ENCODE measurements at places on chromosomes 5 and 9. TPM values are rescaled to one million over a fixed set of nuclear protein-coding genes. Genes with fewer than 3 reads are reported as not detected.
A peak's percentile ranks its signal among the peaks of the same experiment; 100 is the strongest.

- DNase-seq = no peak
Observed at GRCh38 chr5:73399775-73400174, 48.8 kb downstream of the FOXD1 start.

GRCh38 chr9:107249131-107249533 is 33.9 kb upstream of the RAD23B start:
- no peak for DNase-seq

- DNase-seq = no peak
Observed at GRCh38 chr9:31996331-31996730, 388.1 kb upstream of the ACO1 start.

DNA sequence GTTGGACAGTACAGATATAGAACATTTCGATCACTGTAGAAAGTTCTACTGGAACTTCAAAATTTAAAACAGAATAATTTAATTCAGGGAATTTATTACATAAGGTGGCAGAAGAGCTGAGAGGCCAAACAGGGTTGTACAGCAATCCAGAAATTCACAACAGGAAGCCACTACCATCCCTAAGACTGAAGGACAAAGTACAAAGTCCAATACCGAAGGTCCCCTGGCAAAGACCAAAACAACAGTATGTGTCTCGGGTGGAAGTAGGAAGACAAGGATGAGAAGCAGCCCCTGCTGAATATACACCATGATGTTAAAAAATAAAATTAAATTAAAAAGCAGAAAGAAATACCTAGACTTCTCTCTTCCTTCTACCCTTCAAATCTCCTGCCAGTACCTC is 19.9 kb downstream of the SGTB start:
- DNase-seq = no peak

DNA sequence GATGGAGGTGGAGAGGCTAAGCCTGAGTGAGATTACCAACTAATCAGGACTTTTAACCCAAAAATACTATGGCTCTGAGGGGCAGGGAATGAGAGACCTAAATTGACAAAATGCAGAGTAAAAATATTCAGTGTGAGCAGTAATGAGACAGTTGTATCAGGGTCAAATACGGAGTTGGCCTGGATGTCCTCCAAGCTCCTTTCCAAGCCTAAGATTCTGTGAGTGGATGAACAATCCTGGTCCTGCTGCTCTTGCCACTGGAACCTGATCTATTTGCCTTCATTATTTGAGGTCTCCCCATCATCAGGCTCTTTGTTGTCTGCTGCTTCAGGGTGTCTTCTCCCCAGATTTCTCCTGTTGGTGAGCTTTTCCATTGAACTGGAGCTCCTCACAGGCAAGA is 1.1 kb downstream of the PDCD1LG2 start:
- DNase-seq = no peak

DNA sequence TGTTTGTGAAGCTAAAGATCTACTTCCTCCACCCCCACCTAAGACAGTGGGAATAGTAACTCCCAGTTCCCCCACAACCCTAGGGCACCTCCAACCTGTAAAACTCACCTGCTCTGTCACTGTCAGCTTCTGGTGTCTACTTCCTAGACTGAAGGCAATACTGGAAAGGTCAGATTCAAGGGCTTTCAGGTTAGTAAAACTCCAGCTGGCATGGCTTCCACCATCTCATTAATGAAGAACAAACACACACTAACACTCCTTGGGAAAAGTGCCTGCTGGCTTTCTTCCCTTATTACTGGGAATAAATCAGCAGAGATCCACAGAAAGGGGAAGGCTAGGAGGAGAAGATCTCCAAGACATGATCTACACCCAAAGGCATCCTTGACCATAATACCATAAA is 109.9 kb downstream of the TMEM174 start:
- DNase-seq = no peak

- no peak for DNase-seq
Observed at GRCh38 chr9:136952321-136952850, 313 bp downstream of the LCN12 start.

DNA sequence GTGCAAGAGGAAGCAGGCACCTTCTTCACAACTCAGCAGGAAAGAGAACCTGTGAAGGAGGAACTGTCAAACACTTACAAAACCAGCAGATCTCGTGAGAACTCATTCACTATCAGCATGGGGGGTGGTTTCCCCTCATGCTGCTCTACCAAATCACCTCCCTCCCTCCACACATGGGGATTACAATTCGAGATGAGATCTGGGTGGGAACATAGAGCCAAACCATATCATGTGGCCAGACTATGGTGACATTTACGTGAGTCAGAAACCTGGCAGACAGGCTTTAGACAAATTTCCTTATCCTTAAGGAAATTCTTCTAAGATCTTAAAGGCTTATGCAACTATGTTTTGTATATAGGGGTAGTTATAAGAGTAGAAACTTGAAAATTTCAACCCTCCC is 8.7 kb upstream of the AOPEP start:
- no peak for DNase-seq

DNA sequence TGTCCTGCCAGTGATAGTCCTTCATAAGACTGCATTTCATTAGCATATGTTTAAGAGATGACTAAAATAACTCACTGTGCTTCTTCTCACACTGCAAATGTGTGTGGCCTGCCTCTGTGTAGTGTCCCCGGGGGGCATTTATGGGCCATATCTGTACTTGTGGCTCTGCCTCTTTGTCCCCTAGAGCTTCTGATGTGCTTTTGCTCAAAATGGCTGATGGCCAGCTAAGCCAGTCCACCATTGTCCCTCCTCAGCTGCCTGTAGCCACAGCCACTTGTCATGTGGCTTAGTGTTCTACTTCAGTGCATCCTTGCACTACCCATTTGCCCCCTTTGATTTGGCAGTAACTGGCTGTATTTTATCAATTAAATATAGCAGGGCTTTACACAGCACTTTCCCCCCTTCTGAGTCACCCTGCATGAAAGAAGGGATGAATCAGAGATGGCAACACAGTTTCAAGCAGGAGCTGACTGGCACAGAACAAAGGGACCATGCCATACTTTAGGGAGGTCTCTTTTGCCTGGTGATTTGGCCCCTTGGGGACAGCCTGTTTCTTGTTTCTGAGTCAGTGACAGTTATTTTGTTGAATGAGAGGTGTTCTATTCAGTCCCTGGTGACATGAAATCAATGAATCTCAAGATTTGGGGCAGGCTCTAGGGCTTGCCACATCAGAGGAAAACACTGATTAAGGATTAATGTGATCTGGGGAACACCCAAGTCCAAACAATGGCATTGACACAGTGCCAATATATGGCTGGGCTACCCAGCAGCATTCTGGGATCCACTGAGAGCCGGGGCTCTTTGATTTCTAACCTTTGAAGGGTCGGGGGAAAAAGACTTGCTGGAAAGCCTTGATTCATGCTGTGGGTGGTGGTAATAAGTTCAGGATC is 245.5 kb downstream of the SMARCA2 start:
- DNase-seq = peak; percentile 30

DNA sequence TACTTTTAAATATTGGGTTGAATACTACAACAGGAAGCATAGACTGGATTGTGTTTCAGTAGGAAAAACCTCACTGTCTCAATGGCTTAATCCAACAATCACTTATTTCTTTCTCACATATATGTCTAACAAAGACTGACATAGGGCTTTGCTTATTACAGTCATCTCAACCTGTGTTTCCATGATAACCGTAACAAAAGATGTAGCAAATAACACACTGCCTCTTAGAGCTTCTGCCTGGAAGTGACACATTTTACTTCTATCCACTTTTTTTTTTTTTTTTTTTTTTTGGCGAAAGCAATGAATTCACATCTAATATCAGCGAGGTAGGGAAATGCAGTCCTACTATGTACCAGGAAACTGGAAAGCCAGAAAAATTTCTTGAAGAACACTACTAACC is 204.9 kb upstream of the CDKN2B start:
- no peak for DNase-seq

- no peak for DNase-seq
Observed at GRCh38 chr5:5315068-5315980, 107.2 kb upstream of the ICE1 start.

DNA sequence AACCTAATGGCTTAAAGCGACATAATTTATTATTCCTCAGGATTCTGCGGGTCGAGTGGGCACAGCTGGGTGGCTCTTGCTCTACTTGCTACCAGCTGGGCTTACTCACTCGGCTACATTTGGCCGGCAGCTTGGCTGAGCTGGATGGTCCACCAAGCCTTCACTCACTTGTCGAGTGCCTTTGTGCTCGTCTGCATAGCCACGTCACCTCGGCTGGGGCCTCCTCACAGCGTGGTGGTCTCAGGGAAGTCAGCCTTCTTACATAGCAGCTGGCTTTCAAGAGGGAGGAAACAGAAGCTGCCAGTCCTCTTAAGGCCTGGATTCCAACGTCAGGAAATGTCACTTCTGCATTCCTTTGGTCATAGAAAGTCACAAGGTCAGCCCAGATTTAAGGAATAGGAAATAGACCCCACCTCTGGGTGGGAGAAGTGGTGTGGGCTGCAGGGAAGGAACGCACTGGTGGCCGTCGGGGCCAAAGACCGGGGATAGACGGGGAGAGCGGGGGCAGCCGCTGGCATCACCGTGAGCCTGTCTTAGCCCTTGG is 75.1 kb upstream of the RUFY1 start:
- no peak for DNase-seq

- DNase-seq = no peak
Observed at GRCh38 chr5:93636837-93637236, 53.8 kb downstream of the NR2F1 start.

DNA sequence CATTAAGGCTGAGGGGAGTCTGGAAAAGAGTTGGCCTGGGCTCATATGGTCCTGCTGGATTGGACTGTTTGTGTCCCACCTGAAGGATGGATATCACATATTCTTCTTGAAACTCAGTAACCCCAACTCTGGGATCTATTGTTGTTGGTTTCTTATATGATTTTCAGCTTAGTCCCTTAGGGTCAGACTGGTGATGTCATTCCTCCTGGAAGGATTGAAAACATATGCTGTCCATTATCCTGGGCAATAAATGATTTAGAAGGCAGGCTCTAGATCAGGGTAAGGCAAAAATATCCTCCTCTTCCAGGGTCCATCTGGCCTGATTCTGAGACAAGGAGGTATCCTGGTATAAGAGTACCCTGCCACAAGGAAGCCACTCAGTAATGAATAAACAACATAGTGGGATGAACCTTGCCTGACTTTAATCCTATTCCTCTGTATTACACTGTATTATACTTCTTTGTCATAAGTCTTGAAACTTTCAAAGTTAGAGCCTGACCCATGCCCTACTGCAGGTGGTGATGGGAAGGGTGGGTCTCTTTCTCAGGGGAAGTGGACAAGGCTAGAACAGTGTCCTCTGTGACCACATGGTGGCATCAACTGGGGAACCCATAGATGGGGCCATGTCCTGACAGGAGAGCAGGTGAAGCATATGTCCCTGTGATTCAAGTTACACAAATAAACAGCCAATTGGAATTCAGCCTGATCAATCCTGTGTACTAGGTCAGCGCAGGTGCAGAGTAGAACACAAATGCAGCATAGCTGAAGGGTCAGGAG is 454.4 kb upstream of the TRPC7 start:
- no peak for DNase-seq

- no peak for DNase-seq
Observed at GRCh38 chr9:73009649-73010288, 56.9 kb upstream of the ALDH1A1 start.

- no peak for DNase-seq
Observed at GRCh38 chr5:150256410-150257064, 33.0 kb downstream of the CAMK2A start.

DNA sequence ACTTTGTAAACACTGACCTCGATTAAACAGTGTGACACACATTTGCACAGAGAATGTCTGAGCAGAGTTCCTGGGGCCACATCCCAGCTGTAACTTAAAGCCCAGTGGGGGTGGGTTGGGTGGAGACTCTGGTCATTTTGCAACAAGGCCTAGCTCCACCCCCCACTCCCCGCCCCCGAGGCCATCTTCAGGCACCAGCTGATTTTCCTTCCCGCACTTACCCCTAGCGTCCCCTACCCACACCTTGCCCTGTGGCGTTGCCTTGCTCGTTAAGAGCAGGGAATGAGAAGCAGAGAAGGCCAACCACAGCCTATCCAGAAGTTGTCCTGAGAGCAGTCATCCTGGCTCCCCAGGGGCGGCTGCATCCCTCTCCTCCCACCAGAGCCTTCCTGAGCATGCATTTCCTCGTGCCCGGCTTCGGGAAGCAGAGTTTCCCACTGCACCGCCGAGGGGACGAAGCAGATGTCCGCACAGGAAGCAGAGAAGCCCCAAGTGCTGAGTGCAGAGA is 101.7 kb upstream of the SARDH start:
- no peak for DNase-seq

Gene MYOZ3
- total RNA-seq = 3.7 TPM

Gene SPINK7
- total RNA-seq = not detected

Gene RASGEF1C
- total RNA-seq = 17.9 TPM

Gene KIF20A
- total RNA-seq = 4.1 TPM

Gene CTSV
- total RNA-seq = 0.41 TPM

Gene SCGB3A2
- not detected for total RNA-seq

Gene SLC31A2
- total RNA-seq = 6.9 TPM

Gene SLC6A18
- not detected for total RNA-seq

Gene LCP2
- 1.2 TPM for total RNA-seq

Gene HAVCR1
- 0.82 TPM for total RNA-seq

All from frontal cortex (tissue), 4 donors.